ENCODE measurements at places on chromosomes 2 and 18. TPM values are rescaled to one million over a fixed set of nuclear protein-coding genes. Genes with fewer than 3 reads are reported as not detected.

Gene SNRNP27
- 48.0 TPM for total RNA-seq

- peaks cover 2% of the 10 kb centered on the region for H3K27me3 ChIP-seq
- DNase-seq: no peak
- no peak overlapping the region for H3K4me3 ChIP-seq
- H3K4me1 ChIP-seq: peaks cover 55% of the 10 kb centered on the region
- H3K27ac ChIP-seq: no peak overlapping the region
- H3K36me3 ChIP-seq: peaks cover 10% of the 10 kb centered on the region
Measured at GRCh38 chr2:207512356-207512755, 17.4 kb upstream of the CREB1 start.

- H3K4me1 ChIP-seq: no peaks in the 10 kb centered on the region
- H3K36me3 ChIP-seq: no peaks in the 10 kb centered on the region
- no peak overlapping the region for H3K4me3 ChIP-seq
- DNase-seq: no peak
Measured at GRCh38 chr18:65544701-65545100, 206.1 kb upstream of the CDH7 start.

DNA sequence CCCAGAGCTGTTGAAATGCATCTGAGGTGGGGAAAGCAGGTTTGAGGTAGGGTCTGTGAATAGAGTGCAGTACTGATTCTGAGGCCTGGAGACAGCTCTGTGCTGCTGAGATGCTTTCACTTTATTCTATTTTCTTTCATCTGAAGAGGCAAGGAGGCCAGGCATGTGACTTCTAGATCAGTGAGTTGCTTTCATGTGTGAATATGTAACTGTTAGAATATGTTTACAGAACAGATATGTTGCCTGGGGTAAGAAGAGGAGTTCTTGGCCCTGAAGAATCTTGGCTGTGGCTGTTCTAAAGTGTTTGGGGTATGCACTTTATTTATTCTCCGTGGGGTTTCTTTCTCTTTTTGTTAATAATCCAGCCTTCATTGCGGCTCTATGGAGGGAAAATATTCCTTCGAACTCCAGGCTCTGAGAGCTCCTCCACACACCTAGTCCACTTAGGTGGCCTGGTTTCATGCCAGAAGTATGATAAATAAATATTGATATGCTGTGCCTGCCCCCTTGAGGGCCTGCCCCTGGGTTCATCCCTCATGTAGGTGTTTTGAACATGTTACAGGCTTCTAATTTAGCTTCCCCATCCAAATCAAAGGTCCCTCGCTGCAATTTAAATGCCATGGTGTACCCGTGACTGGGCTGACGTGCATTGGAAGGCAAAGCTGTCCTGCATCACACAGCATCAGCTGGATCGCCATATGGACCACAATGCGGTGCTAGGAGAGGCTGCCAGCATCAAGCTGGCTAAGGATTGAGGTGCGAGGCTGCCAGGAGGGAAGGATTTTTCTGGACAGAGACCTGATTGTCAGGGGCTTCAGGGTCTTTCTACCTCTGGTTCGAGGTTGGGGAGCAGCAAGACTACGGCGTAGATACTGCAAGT, 102.9 kb downstream of the PRKCE start:
- H3K4me3 ChIP-seq: no peak overlapping the region
- H3K27me3 ChIP-seq: peaks cover 1% of the 10 kb centered on the region
- no peaks in the 10 kb centered on the region for H3K36me3 ChIP-seq

Data from HFFc6 (cell line).